ENCODE measurements at places on chromosomes 12 and 14.

DNA sequence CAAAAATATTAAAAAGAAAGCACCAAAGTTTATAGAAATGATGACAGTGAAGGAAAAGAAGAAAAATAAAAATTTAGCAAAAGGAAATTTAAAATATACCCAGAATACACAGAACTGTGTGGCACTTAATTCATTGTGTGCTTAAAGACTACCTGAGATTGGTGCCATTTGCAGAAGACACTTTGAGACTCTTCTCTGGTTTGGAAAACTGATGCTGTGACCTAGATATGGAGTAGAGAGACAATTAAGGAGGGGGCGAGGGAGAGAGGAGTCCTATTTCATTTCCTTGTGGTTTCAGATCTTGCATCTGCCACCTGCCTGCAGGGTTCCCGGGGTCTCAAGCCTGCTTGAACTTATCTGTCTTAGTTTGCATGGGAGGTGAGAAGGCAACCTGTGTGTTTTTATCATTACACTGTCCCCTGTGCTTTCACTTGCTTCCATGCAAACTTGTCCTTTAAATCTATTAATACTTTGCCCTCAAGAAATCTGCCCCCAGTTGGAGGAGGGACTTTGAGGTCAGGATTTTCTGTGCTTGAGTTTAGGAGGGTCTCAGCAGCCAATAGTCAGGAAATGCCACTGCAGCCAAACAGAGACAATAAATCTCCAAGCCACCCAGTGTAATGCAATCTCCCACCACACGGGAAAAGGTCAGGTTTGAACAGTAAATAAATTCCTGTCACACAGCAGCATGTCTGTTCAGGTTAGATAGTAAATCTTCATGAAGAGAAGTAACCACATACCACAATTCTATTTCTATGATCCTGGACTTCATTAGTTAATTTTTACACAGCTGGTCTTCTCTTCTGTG is 119.4 kb downstream of the CAND1 start:
- DNase-seq = no peak

DNA sequence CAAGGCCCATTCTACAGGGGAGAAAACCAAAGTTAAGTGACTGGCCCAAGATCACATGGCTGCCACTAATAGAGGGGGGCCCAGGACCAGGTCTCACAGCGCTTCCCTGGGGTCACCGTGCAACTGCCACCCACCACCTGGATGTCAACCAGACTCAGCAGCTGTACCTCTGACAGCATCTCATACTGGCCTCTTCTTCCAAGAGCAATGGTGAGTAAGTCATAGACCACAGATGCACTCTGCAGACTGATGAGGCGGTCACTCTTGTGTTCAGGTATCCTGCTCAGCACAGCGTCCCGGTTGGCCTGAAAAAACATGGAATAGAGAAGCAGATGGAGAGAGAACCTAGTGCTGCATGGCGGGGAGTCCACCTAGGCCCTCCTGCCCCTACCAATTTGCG is 139.9 kb downstream of the TTC7B start:
- no peak for DNase-seq

- no peak for DNase-seq
Observed at GRCh38 chr12:50507474-50507838, 2.7 kb downstream of the DIP2B start.

GRCh38 chr12:132954471-132955048 is 1.5 kb downstream of the ZNF605 start:
- DNase-seq = no peak

GRCh38 chr14:103380719-103381377 is 4.4 kb upstream of the MARK3 start:
- no peak for DNase-seq

- peak; percentile 42 for DNase-seq
Observed at GRCh38 chr14:89501381-89501780, 84.3 kb upstream of the FOXN3 start.

DNA sequence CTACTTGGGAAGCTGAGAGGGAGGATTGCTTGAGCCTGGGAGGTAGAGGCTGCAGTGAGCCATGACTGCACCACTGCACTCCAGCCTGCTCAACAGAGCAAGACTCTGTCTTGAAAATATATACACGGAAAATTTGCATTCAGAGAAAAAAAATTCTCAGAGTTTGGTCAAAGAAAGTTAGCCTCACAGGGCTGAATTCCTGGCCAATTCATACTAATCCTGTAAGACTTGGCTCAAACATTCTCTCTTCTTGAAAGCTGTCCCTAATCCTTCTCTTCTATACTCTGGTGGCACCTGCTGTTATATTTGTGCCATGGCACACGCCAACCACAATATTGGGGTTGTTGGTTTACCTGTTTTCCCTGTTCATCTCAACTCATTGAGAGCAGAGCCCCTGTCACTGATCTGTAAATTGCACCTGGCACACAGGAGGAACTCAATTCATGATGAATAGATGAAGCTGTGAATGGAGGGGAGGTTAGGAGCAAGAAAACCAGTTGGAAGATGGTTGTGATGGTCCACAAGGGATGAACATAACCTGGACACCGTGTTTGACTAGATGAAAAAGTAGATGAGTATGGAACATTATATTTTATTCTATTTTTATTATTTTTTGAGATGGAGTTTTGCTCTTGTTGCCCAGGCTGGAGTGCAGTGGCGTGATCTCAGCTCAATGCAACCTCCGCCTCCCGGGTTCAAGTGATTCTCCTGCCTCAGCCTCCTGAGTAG is 36.8 kb upstream of the SPTSSA start:
- no peak for DNase-seq

DNA sequence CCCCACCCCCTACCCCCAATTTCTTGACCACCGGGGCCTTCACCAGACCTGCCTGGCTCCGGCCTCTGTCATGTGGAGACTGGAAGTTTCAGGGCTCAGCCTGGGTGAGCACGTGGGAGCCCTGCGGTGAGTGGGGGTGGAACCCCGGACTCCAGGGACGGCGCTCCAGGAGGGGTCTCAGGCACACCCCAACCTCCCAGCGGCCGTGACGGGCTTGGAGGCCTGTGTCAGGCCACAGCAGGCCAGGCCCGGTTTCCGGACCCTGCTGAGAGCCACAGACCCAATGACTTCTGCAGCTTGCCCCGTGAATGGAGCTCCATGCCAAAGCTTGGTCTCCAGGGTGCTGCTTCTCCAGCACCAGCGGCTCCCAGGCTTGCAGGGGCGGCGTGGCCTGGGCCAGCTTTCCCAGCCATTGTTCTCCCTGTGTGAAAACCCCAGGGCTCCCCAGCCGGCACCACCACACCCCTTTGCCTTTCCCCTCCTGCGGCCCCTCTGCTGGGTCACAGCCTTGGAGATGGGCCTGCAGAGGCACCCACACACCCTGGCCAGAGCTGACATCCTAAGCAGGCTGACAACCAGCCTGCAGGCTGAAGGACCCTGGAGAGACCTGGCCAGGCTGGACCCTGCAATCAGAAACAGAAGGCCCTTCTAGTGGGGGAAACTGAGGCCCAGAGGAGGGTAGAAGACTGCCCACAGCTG is 186.2 kb upstream of the C14orf180 start:
- peak; percentile 44 for DNase-seq

- DNase-seq = no peak
Observed at GRCh38 chr12:53532021-53532420, 24.7 kb upstream of the NPFF start.

DNA sequence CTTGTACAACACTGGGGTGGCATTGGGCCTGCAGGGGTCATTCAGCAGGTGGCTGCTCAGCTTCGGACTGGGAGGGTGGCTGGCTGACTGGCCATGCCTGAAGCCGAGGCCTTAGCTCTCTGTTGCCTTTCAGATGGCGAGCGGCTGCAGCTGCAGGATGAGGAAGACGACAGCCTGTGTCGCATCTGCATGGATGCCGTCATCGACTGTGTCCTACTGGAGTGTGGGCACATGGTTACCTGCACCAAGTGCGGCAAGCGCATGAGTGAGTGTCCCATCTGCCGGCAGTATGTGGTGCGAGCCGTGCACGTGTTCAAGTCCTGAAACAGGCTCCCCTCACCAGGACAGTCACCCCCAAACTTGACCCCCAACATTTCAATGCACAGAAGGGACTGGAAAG is 23.3 kb downstream of the RNF34 start:
- DNase-seq = no peak

- peak; percentile 54 for DNase-seq
Observed at GRCh38 chr14:94322648-94323570, at the start of gene SERPINA6. Gene SERPINA6 (minus strand): TSS chr14:94323336. CDS start chr14:94314648, 8,688 bp downstream.

GRCh38 chr12:47901063-47901717 is 3.6 kb downstream of the VDR start:
- no peak for DNase-seq

GRCh38 chr12:40248585-40249297 is 23.9 kb downstream of the LRRK2 start:
- no peak for DNase-seq

- DNase-seq = no peak
Observed at GRCh38 chr14:34596891-34597290, 33.1 kb downstream of the SNX6 start.

DNA sequence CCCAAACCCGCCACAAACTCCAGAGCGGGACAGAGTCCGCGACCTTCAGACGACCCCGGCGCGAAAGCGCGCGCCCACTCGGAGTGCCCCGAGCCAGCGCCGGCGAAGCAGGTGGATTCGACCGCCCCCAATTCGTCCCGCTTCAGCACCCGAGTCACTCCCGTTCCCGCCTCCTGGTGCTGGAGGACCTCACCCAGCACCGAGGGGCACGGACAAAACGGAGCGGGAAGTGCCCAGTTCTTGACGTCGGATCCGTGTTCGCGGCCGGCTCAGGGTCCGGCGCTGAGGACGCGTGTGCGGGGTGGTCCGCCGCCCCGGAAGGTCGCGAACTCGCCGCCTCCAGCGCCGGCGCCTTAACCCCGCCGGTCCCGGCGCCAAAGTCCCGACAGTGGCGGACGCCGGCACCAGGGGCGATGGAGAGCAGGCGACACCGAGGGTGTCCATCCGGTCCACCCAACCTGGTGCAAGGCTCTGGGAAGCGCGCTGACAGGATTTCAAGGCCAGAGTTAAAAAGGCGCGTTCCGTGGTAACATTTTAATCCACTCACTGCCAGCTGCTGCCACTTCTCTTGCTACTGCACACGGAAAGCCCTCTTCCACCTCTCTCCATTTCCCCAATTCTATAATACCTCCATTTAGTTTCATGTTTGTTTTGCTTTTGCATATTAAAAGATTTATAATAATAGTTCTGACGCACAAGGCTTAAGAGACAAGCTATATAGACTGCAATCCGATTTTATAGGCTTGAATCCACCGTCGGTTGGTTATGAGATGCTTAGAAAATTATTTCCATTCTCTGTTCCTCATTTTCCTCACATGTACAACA is 240.0 kb upstream of the CPNE8 start:
- DNase-seq = peak; percentile 59

DNA sequence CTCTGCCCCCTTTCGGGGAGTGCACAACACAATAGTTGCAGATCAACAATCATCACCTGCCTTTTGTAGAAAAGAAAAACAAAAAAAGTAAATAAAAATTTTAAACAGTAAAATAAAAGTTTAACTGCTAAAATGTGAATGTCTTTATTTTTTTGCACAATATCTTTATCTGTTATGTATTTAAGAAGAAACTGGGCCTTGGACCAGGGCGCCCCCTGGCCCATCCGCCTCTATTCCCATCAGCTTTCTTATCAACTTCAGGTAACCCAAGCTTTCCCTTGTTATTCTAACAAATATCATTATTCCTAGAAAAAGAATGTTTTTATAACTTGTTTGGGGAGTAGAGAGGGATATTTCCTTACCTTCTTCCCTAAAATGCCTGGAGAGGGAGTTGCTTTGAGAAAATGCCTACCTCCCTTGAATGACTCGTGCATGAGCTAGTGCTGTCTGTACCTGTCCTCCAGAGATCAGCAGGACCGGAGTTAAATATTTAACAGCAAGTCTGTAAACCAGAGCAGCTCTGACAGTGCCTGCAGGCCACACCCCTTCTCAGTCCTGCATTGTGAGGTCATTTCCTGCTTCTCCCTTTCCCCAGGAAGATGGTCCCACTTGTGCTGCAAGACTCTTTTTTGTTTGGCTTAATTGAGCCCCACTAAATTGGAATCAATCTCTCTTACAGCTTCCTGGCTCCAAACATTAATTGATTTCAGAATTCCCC is 192.8 kb upstream of the RGS6 start:
- DNase-seq = no peak

DNA sequence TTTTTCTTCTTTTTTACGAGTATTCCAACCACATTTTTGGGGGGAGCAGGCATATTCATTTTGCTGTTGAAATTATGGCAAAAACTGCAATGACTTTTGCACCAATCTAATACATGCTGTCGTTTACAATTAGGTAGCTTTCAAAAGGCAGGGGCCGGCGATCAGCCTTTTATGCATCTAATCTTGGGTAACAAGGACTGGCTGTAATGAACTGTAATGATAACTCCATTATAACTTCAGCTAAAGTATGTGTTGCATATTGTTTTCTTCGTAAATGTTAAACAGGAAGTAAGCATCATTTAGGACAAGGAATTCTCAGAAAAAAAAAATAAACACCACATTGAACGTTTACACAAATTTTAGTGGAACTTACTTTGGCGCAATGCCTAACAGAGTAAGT is 30.3 kb upstream of the KLRF1 start:
- no peak for DNase-seq

DNA sequence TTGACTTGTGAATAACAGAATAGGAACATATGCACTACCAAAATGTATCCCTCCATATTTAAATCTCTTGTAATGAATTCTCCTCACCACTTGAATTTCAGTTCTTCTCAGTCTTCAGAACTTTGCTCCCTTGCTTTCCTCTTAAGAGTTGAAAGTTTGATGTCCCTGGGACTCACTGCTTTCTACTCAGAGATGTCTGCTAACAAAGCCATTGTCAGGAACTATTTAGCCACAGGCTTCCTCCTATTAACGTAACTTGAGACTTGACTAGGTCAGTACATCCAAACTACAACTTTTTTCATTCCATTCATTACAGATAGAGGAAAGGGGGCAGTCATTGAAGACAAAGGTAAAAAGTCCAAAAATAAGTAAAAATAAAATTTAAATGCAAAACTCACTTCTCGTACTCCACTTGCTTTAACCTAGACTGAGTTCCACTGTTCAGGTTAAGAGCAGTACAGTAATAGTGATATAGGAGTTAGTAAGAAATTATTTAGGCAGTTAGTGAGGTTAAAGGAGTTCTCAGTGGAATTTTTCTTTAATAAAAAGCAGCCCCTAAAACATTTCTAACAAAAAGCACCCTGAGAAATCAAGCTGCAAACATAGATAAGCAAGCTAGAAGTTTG is 364.2 kb downstream of the SOX5 start:
- DNase-seq = no peak

DNA sequence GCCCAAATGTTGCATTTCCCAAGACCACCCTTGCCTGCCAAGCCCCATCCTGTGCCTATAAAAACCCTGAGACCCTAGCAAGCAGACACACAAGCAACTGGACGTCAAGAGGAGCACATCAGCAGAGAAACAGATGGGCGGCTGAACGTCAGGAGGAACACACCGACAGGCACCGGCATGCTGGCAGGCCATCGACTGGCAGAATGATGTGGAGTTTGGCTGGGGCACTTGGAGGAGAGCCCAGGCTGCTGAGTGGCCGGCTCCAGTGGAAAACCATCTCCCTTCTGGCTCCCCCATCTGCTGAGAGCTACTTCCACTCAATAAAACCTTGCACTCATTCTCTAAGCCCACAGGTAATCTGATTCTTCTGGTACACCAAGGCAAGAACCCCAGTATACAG is 130.1 kb downstream of the SLC41A2 start:
- DNase-seq = no peak
